ENCODE measurements at places on chromosomes 13 and 19. TPM values are rescaled to one million over a fixed set of nuclear protein-coding genes. Genes with fewer than 3 reads are reported as not detected.

BICRA gene
- total RNA-seq: 20.1 TPM

HCST gene
- total RNA-seq: 42.1 TPM

- DNase-seq: no peak
Observed at GRCh38 chr13:105997581-105998550, 537.6 kb downstream of the EFNB2 start.

DNA sequence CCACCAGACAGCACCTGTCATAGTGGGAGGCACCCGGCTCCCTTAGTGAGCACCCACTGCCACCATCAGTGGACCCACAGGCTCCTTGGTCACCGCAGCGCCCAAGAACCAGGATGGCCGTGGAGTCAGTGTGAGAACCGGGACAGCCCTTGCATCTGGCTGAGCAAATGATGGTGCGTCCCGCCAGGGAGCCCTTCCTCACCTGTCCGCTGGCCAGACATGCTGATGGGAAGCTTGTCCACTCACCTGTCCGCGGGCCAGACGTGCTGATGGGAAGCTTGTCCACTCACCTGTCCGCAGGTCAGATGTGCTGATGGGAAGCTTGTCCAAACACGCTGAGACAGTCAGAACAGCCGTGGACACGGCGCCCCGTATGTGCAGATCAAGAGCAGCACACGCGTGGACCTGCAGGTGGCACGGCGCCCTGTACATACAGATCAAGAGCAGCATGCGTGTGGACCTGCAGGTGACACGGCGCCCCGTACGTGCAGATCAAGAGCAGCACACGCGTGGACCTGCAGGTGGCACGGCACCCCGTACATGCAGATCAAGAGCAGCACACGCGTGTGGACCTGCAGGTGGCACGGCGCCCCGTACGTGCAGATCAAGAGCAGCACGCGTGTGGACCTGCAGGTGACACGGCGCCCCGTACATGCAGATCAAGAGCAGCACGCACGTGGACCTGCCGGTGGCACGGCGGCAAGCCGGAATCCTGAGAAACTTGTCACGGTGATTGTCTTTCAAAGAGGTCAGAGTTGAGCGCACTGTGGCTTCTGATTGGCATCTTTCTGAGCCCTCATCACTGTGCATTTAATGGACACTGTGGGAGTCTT lies 40.7 kb upstream of the DCUN1D2 start:
- peak; percentile 61 for DNase-seq

Measured in spleen (tissue), 13 donors.